Glomerular endothelial cell (primary cell): ENCODE measurements at places on chromosomes 1 and 21. TPM values are rescaled to one million over a fixed set of nuclear protein-coding genes. Genes with fewer than 3 reads are reported as not detected.
A peak's percentile ranks its signal among the peaks of the same experiment; 100 is the strongest.

GRCh38 chr1:162349635-162350330 lies 26.9 kb downstream of the SPATA46 start:
- peak; percentile 85 for DNase-seq

DNA sequence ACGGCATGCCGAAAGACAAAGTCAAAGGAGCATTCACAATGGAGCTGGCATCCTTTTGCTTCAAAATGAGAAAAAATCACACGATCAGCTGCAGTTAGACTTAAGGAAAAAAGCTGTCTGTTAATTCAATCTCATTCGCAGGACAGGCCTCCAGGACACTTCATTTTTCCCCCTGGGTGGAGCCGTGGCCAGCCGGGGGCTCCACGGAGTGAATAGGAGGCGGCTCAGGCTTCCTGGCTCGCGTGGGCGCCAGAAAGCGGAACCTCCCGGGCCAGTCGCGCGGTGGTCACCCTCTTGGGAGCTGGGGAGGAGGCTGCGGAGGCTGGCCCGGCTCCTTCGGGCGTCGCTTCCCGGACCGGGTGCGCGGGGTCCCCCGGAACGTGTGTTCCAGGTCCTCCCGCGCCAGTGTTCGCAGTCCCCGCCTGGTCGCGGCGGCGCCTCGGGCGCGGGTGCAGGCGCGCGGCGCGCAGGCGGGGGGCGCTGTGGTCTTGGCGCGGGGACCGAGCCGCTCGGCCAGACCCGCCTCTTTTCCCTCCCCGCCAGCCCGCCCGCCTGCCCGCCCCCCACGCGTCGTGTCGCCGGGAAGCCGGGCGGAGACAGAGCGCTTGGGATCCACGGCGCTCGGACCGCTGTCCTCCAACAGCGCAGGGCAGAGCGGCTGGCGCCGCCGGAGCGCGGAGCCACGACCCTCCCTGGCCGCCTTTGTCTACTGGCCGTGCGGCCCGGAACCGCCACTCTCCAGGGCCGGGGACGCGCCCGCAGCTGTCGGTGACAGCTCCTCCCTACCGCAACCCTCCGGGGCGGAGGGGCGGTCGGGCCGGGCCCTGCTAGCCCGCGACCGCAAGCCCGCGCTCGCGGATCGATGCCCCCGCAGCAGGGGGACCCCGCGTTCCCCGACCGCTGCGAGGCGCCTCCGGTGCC lies at the start of gene RHOU:
Gene RHOU (plus strand): TSS at position 599 of the 921 bp plus-strand sequence. CDS start 264 bp downstream, at position 863.
- no peak for DNase-seq

DNA sequence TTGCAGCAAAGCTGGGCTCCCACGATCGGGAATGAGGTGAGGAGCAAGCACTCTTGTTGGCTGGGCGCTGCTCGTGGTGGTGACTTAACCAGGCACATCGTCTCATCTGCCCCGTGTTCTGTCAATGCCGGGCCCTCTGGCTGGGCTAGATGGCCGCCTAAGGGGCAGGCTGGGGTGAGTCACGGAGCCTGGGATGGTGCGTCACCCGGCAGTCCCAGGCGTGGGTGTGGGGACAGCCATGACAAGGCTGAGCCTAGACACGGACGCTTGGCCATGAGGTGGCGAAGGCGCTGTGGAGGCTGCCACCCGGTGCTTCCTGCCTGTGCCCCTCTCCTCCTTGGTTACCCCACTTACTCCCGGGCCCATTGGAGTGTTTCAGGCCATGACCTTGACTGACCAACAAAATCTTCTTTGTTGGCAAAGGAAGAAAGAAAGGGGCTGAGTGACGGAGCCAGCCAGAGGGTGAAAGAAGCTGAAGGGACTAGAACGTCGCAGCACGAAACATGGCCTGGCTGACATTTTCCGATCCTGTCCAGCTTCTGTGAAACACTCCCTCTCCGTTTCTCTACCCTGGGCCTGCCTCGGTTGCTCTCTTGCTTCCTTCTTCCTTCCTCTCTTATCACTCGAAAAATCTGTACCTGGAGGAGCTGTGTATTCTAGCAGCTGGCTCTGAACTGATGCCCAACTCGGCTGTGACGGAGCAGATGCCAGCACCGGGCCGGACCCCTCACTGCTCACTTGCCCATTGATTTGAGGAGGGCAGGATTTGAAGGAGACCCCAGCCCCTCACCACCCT lies 596 bp downstream of the CD247 start:
- no peak for DNase-seq

DNA sequence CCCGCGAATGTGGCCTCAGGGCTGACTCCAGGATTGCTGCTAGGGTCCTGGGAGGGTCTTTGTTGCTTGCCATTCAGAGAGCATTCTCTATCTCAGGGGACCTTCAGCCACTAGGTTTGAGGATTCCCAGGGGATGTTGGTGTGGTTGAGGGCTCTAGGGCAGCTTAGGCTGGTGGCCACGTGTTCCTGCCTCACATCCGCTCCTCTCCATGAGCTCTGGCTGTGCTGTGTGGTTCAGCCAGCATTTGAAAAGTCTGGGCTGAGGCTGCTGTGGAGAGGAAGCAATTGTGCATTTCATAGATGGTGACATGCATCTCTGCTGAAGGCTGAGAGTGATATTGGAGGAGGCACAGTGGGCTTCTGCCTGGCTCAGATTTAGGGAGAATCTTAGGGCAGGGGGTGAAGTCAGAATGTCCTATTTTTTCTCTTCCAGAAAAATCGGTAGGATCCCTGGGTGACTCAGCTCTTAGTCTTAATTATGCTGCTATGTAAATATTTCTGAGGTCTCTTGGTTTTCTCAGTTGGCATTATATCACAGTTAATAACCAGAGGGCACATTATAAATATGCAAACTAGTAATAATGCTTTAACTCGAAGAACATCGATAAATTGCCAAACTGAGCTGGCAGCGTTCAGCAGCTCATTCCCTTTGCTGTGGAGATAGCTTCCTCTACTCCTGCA lies 182.3 kb downstream of the CAMTA1 start:
- no peak for DNase-seq

- DNase-seq, result no peak
Measured at GRCh38 chr1:121522061-121522759, 337.4 kb downstream of the SRGAP2C start.

Gene ST6GALNAC5
- total RNA-seq, result 0.29 TPM in 1 of 2 replicates, not detected in the other

- DNase-seq, result no peak
Measured at GRCh38 chr1:61344696-61345095, 262.3 kb downstream of the NFIA start.

GRCh38 chr1:228185641-228185965 lies 20.0 kb downstream of the IBA57 start:
- DNase-seq, result no peak

Gene IL22RA1
- total RNA-seq, result not detected in 2 replicates

GRCh38 chr1:30864681-30865080 lies 43.9 kb downstream of the SDC3 start:
- DNase-seq, result no peak

DNA sequence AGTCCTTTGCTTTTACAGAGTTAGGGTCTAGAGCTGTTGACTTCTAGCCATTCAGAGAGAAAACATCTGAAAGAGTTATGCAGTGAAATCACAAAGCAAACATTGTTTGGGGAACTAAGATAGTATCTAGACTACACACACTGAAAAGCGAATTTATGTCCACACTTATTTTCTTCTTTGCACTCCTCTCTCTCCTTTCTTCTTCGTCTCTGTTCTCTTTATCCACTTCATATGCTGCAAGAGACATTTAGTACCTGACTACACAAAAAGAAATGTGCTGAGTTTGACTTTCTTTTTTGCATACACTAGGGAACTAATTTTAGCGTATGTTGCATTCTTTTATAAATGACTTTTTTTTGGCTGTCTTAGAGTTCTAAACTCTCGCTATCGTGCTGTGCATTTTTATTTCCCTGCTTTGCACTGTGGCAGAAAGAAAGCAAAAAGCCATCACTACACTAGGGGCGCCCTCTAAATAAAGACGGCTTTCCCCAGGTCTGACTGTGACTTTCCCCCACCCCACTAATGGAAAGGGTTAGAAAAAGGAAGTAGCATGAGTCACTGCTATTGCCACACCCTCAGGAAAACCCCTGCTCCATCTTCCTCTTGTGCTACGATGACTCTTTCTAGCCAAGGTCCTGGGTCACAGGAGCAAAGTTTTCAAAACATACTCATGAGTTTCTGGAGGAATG lies 65.7 kb downstream of the MAP3K7CL start:
- no peak for DNase-seq

Gene HHAT
- 5.9 and 9.3 TPM in 2 replicates for total RNA-seq

DNA sequence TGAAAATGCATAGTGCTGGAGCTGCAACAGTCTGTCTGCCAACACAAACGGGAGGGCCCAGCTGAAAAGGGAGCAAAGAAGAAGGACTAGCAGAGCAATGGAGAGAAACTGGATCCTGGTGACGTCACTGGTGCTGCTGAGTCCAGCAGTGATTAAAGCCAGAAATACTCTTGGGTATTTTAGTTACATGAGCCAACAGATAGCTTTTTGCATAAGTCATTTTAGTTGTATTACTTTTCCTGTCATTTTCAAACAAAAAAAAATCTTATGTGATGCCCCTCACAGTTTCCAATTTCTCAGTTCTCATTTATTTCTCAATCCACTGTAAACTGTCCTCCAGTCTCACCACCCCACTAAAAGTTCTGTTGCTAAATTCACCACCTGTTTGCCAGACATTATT lies 38.7 kb upstream of the NEK7 start:
- no peak for DNase-seq

Gene TFF1
- total RNA-seq, result not detected in 2 replicates

GRCh38 chr1:91308544-91308943 lies 96.1 kb downstream of the HFM1 start:
- no peak for DNase-seq
